ENCODE measurements at places on chromosomes 6 and 20.

DNA sequence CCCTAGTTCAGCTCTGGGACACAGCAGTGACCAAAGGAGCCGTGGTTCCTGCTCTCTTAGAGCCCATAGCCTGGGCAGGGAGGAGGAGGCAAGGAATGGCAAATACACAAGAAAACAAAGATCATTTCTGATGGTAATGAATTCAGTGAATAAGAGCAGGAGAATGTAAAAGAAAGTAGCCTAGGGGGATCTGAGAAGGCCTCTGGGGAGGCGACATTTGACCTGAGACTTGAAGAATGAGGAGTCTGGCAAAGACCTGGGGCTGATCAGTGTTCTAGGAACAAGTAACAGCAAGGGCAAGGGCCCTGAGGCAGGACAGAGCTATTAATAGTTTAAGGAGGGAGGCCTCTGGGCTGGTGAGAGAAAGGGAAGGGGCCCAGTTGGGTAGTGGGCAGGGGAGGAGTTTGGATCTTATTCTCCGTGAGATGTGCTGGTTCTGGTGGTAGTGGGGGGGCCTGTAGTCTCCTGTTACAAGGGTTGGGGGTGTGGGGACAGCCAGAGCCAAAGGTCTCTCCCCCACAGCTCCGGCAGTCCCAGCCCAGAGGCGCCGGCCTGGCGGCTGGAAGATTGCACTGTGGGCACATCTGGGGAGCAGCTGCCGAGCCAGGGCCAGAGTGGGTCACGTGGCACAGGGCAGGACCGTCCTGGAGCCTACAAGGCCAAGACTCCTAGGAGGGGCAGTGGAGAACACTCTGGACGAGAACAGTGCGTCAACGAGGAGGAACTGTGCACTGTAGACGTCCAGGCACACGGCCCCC is 9.3 kb upstream of the ID1 start:
- no peak for DNase-seq

GRCh38 chr20:10665027-10665561 is 8.7 kb downstream of the JAG1 start:
- no peak for DNase-seq

DNA sequence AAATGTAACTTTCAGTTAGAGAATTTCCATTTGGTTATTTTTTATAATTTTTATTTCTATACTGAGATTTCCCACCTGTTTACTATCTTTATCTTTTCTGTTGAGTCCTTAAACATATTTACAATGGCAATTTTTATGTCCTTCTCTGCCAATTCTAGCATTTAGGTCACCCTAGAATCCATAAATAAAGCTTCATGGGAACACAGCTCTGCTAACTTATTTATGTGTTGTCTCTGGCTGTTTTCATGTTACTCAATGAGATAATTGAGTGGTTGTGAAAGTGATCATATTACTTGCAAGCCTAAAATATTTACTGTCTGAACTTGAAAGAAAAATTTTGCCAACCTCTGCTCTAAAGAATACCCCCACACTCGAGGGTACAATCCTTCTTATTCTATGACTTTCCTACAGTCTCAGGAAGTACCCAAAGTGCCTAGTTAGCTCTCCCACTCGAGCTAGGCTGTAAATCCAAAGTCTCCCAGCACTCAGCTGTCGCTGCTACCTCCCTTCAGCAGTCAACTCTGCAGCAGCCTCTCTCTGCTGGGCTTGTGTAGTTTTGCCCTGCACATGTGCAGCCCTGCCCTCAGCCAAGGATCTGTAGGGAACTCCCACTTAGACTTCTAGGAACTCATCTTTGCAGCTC is 53.5 kb upstream of the GCLC start:
- DNase-seq: no peak

- DNase-seq: no peak
Observed at GRCh38 chr6:68990317-68990716, 355.2 kb downstream of the ADGRB3 start.

All from activated CD4-positive, alpha-beta T cell treated with anti-CD3 and anti-CD28 coated beads for 4 hours (primary cell).